NCI-H1105 (cell line): ENCODE measurements at places on chromosomes 4 and X.

- DNase-seq, result no peak
Measured at GRCh38 chr4:108930186-108930585, 167.3 kb upstream of the ETNPPL start.

GRCh38 chrX:151801980-151802379 lies 67.4 kb downstream of the CNGA2 start:
- no peak for DNase-seq

- no peak for DNase-seq
Measured at GRCh38 chr4:79678472-79679202, 270.6 kb upstream of the GK2 start.

- no peak for DNase-seq
Measured at GRCh38 chrX:73206366-73206765, 8.3 kb downstream of the NAP1L2 start.

GRCh38 chrX:2541603-2542002 lies 40.8 kb upstream of the DHRSX start:
- DNase-seq, result no peak

GRCh38 chrX:6293716-6294115 lies 65.0 kb upstream of the NLGN4X start:
- no peak for DNase-seq

- no peak for DNase-seq
Measured at GRCh38 chr4:174856926-174857800, 28.1 kb upstream of the GLRA3 start.

- no peak for DNase-seq
Measured at GRCh38 chrX:107445146-107445545, 4.3 kb upstream of the FRMPD3 start.

DNA sequence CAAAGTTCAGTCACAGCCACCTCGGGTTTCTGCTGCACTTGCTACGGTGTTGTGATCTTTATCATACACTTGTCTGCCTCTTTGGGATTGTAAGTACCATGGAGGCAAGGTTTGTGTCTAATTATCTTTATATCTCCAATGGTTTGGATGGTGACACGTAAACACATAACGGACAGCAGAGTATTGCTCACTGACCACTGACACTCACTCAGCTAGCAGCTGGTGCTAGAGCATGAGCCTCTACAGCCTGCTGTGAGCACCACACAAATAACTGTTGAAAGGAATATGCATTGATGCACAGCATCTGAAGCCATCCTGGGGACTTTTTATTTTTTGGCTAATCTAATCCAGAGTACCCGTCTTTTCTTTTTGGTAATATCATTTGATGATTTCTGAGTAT lies 156.0 kb downstream of the DCLK2 start:
- DNase-seq, result no peak

GRCh38 chr4:40484346-40485090 lies 145.1 kb downstream of the RBM47 start:
- no peak for DNase-seq

GRCh38 chrX:2516623-2517022 lies 15.8 kb upstream of the DHRSX start:
- DNase-seq, result no peak

- no peak for DNase-seq
Measured at GRCh38 chr4:53694666-53695065, 103.4 kb upstream of the LNX1 start.

GRCh38 chrX:9271789-9272525 lies 192.9 kb upstream of the TBL1X start:
- no peak for DNase-seq

DNA sequence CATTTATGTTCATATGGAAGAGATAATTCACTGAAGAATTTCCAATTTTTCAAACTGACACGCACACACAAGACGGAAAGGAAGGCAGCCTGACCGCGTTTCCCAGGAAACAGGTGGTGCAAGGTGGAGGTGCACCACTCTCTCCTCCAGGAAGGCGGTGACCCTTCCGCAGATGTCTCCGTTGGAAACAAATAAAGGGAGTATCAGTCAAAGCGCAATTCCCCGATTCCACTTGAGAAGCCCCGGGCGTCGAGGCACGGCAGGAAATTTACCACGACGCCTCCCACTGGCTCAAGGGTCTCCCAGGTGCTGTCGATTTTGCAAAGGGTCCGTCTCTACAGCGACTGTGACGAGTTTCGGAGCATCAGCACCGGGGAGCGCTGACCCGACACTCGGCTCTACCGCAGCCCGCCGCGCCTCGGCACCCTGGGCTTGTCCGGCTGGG lies 770 bp upstream of the TIGD2 start:
- peak; percentile 21 for DNase-seq

DNA sequence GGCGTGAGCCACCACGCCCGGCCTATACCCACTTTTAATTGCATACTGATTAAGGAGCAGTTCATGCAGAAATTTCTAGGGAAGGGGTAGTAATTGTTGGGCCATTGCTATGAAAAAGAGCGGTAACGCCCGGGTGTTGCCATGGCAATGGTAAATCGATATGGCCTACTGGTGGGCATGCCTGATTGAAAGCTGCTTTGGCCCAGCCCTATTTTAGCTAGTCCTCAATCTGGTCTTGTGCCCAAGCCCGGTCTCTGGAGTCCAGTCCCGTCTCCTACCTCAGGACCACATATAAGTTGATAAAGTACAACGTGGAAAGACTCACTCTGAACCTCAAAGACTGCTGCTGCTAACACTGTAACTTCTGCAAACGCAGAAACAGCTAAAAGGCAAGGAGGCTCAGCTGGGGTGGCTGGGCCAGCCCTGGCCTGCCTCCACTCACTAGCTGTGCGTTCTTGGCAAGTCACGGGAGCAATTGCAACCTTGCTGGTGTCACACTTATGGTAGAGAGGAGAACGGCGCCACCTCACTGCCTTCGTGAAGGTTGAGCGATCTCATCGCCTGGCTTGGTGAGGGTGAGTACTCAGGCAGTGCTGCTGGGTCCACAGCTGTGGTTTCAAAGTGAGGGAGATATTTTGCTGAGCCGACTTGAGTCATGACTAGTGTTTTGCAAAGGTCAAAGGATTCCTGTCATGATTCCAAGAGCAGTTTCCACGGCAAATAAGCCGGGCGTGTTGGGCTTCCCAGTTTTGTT lies 57.0 kb upstream of the GRPEL1 start:
- DNase-seq, result peak; percentile 61

- DNase-seq, result no peak
Measured at GRCh38 chr4:58111818-58112217, 1001.6 kb upstream of the IGFBP7 start.

GRCh38 chrX:110755061-110755460 lies 40.6 kb downstream of the CHRDL1 start:
- no peak for DNase-seq

- no peak for DNase-seq
Measured at GRCh38 chr4:186953599-186954260, 230.1 kb upstream of the FAT1 start.

GRCh38 chr4:165787516-165788274 lies 85.3 kb upstream of the TLL1 start:
- DNase-seq, result no peak

- DNase-seq, result peak; percentile 53
Measured at GRCh38 chrX:53089224-53089842, 4.6 kb upstream of the KANTR start.

DNA sequence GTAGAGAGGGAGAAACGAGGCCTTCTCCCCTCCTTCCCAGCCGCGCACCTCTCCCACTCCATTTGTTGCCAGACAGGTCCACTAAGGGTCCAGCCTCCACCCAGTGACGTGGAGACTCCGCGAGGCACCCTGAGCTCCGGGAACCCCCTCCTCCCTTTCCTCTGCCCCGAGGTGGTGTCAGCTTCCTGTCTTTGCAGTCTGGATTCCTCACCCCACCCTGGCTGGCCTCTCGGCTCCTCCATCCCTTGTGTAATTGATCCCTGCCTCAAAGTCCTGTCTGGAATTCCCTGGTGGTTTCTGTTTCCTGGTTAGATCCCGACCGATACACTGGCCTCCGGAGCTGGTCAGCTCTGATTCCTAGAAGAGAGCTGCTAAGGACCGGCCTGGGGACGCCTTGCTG lies 105.9 kb upstream of the SCOC start:
- DNase-seq, result no peak

DNA sequence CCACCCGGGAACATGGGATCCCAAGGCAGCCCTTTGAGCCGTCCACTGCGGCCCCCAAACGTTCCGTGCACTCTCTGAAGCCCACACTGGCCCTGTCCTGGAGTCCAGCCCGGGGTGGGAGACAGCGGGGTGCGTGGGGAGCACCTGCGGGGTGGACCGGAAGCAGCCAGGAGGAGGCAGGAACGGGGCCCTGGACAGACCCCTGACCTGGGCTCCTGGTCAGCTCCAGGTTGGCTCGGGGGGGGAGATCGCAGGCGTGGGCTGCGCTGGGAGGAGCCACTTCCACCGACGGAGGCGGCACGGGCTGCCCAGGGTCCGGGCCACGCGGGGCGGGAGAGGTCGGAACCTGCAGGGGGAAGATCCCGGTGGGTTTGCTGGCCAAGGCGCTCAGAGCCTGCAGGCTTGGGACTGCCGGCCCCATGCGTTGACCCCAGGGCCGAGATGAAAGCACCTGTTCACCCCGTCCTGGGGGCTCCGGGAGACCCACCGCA lies 5.7 kb upstream of the PLCXD1 start:
- DNase-seq, result no peak

DNA sequence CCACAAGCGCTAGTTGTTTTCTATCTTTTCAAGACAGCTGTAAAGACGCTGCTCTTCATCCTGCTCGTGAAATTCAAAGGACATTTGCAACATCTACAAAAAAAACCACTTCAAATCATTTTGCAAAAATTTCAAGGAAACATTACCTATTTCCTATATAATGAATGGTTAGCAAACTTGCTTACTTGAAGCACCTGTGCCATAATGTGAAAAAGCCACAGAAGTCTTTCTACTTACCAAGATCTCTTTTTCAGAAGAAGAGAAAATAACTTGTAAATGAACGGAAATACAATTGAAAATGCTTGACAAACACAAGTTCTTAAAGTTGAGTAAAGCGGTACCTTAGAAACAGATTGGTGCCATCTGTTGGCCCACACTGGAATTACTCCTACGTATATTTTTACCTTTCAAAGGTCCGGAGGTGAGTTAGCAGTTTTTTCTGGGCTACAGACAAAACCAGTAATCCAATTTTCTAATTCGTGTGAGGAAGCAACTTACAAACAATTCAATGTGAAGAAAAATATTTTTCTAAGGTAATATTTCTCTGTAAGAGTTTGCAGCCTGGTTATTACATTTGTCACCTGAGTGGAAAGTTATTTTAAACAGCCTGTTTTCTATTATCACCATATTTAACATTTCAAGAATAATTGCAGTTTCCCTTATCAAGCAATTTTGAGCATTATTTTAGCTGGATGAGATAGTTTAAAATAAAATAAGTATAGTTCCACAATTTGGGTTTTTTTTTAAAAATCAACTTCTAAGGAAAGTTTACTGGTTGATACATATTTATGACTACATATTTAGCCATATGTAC lies at the start of gene TLR6:
TSS of gene TLR6 (minus strand) at position 294 of the 814 bp plus-strand sequence. CDS start 27,344 bp downstream, outside the sequence.
- DNase-seq, result peak; percentile 1

GRCh38 chrX:129665916-129666644 lies 11.3 kb upstream of the APLN start:
- no peak for DNase-seq

DNA sequence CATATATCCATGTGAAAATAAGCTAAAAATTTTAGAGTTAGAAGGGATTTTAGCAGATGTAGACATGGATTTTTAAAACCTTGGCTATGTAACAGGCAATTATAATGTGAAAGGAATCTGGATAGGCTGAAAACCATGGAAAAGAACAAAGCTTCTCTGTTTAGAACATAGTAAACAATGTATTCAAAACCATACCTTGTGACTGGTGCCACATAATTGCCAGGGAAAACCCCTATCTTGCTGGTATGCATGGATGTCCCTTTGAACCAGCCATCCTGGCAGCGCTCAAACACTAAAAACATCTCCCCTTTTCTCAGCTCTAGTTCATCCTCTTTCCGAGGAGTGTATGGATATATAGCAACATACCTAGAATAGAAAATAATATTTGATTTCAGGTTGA lies 110.6 kb upstream of the CBR4 start:
- no peak for DNase-seq

DNA sequence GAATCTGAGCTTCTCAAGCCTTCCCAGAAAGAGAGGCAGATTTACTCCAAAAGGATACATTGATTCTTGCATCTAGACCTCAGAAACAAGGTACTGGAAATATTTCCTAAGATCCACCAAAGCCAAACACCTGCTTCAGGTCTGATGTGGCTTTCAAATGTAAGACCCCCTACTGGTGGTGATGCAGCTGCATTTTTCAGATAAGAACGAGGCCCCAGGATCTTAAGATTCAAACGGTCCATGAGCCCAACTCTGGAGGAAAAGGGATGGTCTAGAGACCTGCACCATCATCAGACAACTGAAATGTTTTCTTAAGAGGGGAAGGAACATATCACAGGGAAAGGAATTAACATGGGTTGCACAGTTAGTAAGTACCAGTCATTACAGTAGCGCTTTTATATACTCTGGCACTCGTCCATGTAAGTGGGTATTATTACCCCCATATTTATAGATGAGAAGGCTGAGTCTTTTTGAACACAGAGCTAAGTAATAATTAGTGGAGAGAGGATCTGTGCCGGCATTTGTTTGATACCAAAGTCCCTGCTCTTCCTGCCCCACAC lies 73.7 kb downstream of the LEF1 start:
- DNase-seq, result no peak

DNA sequence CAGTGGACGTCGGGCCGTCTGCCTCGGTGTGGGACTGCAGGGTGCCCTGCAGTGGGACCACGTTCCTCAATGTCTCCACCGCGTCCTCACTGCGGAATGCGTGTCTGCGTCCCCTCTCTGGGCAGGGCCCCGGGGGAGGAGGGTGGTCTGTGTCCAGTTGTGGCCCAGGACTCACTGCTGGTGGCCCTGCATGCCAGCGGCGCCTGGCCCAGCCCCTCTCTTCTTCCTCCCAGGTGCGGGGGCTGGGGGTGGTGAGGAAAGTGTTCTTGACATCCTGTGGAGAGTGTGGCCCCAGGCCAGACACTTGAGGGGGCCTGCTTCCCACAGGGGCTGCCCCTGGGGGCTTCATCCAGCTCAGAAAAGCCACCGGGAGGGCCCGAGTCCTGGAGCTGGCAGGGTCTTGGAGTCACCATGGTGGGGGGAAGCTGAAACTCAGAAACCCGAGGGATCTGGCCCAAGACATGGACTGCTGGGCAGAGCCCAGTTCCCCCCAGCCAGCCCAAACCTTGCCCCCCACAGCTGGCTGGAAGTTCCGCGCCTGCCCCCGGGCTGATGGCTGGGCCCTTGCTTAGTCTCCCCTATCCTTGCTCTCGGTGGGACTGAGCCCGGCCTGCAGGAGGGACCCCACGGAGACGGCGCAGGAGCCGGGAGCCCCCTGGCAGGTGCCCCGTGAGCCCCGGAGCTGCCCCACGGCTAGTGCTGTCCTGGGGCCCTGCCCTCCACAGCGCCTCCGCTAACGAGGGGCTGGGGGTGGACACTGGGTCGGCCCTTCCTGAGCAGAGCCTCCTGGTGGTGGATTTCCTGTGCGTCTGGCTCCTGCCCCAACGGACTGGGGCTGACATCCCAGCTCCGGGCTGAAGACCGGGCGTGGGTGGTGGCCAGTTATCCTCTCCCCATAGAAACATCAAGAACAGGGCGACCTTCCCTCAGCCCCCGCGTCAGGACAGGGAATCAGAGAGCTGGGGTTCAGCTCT lies 2.9 kb downstream of the DOK7 start:
- DNase-seq, result no peak

GRCh38 chr4:185920171-185920570 lies 108.2 kb upstream of the SORBS2 start:
- no peak for DNase-seq

GRCh38 chrX:12993826-12994225 lies 18.9 kb downstream of the TMSB4X start:
- no peak for DNase-seq

- DNase-seq, result no peak
Measured at GRCh38 chr4:6470502-6471306, 1.7 kb downstream of the PPP2R2C start.

- DNase-seq, result no peak
Measured at GRCh38 chrX:131063613-131064012, 5.5 kb downstream of the ARHGAP36 start.
